ENCODE measurements at places on chromosomes 7 and 10.

DNA sequence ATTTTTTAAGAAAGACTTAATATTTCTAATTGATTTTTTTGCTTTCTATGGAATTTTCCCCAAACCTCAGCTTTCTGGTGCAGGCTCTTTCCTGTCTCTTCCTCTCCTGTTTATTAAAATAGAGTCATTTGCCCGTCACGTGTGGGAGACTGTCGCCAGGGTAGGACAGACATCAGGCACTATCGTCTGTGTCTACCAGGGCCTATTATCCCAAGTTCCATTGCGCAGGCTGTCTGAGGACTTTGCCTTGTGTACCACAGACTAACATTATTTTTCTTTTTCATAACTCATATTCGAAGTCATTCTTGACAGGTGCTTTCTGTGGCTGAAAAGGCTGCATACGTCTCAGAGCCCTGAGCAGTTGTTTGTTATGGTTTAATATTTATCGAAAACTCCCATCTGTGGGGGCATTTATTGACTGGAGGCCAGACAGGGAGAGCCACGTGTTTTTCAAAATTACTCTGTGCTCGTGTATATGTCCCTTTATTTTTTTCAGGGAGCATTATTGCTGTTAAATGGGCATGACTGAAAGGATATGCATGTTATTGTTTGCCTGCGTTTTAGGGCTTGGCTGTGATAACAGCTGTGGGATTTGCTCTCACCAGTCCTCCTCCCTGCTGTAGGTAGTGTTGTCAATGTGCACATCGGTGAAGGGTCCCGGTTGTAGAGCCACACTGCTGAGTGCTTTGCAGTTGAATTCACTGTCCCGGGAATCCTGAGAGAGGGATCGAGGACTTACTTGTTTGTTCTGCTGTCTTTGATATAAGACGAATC is 89.8 kb downstream of the CAMK1D start:
- no peak for DNase-seq

- DNase-seq, result no peak
Measured at GRCh38 chr7:16084370-16084769, 337.0 kb downstream of the CRPPA start.

DNA sequence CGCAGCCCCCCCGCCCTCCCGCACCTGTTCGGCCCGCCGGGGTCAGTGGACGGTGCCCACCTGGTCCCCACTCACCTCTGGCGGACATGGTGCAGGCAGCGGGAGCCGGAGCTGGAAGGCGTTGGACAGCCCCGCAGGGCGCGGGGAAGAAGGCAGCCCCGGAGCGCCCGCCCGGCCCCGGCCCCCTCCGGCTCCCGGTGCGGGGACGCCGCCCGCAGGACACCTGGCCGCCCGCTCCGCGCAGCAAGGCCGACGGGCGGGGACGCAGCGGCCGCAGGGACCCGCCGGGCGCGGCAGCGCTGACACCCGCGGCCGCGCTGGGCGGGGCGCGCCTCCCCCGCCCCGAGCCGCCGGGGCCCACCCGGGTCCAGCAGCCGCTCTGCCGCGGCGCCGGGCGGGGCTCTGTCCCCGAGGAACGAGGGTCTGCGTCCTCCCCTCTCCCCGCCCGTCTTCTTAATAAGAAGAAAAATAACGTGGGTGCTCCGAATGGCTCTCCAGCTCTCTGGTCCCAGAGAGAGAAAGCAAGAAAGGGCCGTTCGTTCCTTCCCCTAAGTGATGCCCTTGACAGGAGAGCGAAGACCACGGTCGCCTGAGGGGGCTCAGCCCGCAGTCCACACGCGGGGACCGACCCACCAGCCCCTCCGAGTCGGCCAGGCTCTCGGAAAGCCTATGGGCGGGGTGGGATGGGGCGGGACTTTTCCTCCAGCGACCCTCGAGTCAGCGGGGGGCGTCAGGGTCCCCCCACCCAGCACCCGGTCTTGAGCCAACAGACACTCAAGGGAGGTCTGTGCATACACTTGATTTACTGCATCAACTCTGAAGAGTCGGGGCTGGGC is 53.4 kb upstream of the FHIP2A start:
- DNase-seq, result no peak

GRCh38 chr7:47197486-47197885 is 384.4 kb downstream of the TNS3 start:
- no peak for DNase-seq

GRCh38 chr10:86264481-86265231 is 101.9 kb downstream of the GRID1 start:
- DNase-seq, result no peak

DNA sequence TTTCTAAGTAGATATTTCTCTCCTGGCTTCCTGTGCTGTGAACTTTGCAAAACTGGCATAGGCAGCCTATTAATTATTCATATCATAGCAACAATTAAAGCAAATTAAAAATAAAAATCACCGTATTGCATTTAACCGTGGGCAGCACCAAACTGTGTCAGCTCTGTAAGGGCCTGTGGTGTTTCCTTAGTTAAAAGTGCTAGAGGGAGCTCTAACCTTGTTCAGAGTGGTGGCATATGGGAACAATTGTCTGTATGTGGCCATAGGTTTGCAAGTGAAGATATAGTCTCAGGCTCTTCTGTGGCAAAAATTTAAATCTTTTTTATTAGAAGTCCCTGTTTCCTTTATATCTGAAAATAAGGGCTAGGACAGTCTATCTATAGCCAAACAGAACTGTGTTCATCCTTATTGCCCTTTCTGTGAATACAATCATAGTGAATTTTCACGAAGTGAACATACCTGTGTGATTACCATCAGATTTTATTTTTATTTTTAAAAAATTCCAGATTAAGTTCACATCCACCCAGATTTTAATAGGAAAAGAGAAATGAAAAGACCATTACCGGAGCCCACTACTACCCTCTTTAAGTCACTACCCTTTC is 92.6 kb downstream of the POLL start:
- DNase-seq, result peak; percentile 3

DNA sequence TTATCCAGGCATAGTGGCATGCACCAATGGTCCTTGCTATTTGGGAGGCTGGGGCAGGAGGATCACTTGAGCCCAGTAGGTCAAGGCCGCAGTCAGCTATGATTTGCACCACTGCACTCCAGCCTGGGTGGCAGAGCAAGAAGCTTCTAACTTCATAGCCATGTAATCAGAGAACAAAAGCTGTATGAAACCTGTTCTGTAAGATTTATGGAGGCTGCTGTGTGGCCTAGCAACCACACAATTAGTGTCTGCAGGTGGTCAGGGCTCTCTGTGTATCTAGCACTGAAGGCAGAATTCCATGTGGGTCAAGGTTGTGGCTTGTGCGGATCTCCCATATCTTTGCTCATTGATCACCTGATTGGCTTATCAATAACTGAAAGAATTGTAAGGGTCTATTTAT is 221.5 kb upstream of the FOXK1 start:
- DNase-seq, result no peak

GRCh38 chr7:36312064-36312914 is 77.4 kb upstream of the ANLN start:
- no peak for DNase-seq

DNA sequence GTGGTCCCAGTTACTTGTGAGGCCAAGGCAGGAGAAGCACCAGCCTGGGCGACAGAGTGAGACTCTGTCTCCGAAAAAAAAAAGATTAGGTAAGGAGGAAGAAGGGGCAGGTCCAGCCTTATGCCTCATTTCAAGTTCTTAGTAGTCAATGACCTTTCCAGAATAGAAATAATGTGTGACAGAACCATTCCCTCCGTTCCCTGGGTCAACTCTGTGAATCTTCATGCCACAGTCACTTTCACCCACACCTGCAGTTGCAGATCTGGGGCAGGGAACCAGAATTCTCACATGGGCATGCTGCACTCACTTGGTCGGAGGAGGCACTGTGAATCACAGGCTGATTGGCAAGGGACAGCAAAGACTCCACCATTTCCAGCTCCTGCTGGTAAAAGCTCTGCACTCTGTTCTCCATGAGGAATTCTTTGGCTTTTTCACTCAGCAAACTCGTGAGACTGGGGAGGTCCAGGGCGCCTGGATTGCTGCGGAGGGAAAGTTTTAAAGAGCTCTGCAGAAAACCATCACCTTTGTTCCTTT is 20.7 kb downstream of the STN1 start:
- no peak for DNase-seq

DNA sequence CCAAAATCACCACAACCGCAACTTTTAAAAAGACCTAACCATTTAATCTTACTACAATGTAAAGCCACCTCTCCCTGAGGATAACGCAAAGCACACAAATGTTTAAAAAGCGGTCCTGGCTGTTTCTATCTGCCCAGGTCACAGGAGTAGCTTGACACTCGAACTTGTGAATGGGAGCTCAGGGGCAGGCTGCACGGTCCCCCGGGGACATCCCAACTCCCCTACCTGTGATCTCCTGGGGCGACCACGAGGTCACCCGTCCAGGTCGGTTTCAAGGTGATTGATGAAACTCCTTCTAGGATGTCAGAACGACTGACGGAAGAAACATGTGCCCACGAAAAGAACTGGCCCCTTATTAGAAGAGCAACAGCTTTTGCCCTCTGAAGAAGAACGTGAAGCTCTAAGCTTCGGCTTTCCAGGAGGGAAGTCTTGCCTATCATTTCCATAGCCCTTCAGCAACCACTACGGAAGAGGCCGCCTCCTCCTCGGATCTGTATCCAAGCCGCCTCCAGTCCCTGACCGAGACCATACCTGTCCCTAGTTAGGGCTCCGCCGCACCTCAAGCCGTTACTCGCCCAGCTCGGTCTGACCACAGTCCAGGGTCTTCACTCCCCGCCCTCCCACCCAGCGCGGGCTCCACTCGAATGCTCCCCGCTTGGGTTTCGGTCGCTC is 459 bp downstream of the CYCS start:
- no peak for DNase-seq

- peak; percentile 71 for DNase-seq
Measured at GRCh38 chr10:75111907-75112679, 637 bp downstream of the SAMD8 start.

DNA sequence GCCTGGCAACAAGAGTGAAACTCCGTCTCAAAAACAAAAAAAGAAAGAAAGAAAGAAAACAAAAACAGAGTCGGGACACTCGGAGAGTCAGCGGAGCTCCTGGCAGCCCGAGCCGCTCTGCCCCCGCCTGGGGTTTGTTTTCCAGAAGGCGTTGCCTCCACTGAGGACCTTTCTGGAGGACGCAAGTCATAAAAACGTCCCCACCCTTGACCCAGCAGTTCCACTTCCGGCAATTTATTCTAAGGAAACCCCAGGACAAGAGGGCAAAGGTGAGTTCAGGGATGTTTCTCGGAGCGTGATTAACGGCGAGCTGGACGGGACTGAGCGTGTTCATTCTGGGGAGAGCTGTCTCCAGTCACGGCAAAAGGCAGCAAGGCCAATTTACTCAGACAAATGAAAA is 27.0 kb upstream of the SUN1 start:
- DNase-seq, result no peak

GRCh38 chr7:28643188-28643569 is 230.9 kb downstream of the CREB5 start:
- DNase-seq, result no peak

- DNase-seq, result no peak
Measured at GRCh38 chr10:94035982-94036765, 42.4 kb downstream of the PLCE1 start.

DNA sequence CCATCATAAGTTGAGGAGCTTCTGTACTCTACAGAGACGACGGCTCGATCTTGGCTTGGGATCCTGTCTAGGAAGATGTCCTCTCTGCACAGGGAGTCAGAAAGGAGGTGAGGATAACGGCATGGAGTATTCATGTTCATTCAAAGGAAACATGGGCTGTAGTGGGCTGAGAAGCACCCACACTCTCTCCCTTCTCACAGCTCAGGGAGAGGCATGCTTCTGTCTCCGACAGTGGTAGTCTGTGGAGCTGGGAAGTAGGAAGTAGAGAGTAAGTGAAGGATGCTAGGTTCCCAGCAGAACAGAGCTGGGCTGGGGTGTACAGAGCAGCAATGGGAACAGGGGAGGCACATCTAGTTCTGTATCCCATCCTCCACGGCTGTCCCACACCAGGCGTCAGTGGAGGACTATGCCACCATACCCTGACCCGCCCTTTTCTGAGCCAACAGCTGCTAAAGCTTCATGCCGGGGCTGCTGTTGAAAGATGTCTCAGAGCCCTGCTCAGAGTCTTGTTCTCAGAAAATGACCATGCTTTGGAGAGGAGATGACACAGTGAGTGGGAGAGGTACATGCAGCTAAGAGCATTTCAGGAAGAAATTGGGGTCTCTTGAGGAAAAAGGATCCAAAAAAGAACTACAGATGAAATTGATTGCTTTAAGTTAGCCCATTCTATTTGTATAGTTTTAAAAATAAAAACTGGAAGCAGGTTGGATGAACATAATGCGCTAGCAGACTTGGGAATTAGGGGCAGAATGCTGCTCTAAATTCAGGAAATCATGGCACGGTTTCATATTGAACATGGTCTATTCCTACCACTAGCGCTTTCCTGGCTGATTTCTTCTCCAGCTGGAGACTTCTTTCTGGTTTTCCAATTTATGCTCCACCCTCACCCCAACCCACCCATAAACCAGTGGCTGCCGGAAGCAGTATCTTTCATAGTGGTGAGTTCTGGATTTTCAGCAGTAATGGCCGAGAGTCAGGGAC is 138.6 kb downstream of the CHN2 start:
- DNase-seq, result no peak

- no peak for DNase-seq
Measured at GRCh38 chr10:12271210-12271540, 75.2 kb downstream of the CDC123 start.

DNA sequence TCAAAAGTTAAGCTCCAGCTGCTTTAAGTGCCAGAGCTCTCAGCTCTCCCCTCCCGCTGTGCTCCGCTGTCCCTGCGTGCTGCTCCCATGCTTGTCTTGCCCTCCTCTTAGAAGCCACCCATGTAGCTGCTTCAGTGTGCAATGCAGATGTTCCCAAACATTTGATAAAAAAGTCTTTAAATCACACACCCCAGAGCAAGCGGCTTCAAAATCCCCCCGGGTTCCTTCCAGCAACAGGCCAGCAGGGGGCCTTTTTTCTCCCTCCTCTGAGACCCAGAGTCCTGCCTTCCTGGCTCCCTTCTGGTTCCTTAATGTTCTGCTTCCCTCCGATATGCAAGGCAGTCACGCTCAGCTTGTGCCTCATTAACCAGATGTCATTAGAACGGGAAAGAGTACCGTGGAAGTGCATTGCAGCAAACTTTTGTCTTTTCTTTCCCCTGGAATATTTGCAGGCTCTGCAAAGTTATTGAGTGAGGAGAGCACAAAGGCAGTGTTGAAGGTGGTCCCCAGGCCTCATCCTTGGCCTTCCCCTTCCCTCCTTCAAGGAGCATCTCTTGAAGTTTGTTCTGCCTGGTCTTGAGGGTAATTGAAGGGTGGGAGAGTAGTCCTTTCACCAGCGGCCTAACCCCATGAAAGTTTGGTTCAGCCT is 25.5 kb downstream of the LDB3 start:
- peak; percentile 57 for DNase-seq

GRCh38 chr7:66921918-66922486 is 977 bp downstream of the TMEM248 start:
- peak; percentile 7 for DNase-seq

DNA sequence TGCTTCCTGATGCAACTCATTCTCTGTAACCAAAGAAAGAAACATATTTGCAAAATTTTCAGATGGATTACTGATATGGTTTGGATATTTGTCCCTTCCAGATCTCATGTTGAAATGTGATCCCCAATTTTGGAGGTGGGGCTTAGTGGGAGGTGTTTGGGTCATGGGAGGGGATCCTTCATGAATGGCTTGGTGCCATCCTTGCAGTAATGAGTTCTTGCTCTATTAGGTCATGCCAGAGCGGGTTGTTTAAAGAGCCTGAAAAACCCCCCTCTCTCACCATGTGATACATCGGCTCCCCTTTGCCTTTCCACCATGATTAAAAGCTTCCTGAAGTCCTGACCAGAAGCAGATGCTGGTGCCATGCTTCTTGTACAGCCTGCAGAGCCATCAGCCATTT is 43.8 kb upstream of the PRKG1 start:
- DNase-seq, result peak; percentile 16

- DNase-seq, result no peak
Measured at GRCh38 chr7:150511048-150511447, 3.6 kb upstream of the GIMAP7 start.

GRCh38 chr10:86958901-86959736 is 720 bp downstream of the SNCG start:
- peak; percentile 81 for DNase-seq
